ENCODE measurements at places on chromosomes 3 and 15.

GRCh38 chr3:184371570-184372018, 6.4 kb downstream of the THPO start:
- H3K4me1 ChIP-seq, result peaks cover 4% of the 10 kb centered on the region
- H3K27ac ChIP-seq, result no peak overlapping the region
- H3K4me3 ChIP-seq, result no peak overlapping the region
- no peaks in the 10 kb centered on the region for H3K36me3 ChIP-seq

GRCh38 chr15:52005748-52006701, 13.0 kb upstream of the MAPK6 start:
- peaks cover 13% of the 10 kb centered on the region for H3K4me1 ChIP-seq
- no peak overlapping the region for H3K27ac ChIP-seq
- H3K36me3 ChIP-seq, result no peaks in the 10 kb centered on the region
- no peak for DNase-seq

GRCh38 chr3:127690823-127691452, 18.2 kb downstream of the ABTB1 start:
- no peak overlapping the region for H3K4me3 ChIP-seq
- H3K36me3 ChIP-seq, result no peaks in the 10 kb centered on the region
- DNase-seq, result no peak
- no peaks in the 10 kb centered on the region for H3K4me1 ChIP-seq

- H3K27me3 ChIP-seq, result no peaks in the 10 kb centered on the region
- DNase-seq, result no peak
- H3K27ac ChIP-seq, result no peak overlapping the region
- no peak overlapping the region for H3K4me3 ChIP-seq
Observed at GRCh38 chr3:167839460-167840134, 104.1 kb downstream of the SERPINI1 start.

Measured in naive thymus-derived CD8-positive, alpha-beta T cell (primary cell).